Activated naive CD8-positive, alpha-beta T cell treated with anti-CD3 and anti-CD28 coated beads, Interleukin-2, amount 10 ng/mL, durations not matched to agents 7 days and 5 days (primary cell): ENCODE measurements at places on chromosomes 3 and 15.

DNA sequence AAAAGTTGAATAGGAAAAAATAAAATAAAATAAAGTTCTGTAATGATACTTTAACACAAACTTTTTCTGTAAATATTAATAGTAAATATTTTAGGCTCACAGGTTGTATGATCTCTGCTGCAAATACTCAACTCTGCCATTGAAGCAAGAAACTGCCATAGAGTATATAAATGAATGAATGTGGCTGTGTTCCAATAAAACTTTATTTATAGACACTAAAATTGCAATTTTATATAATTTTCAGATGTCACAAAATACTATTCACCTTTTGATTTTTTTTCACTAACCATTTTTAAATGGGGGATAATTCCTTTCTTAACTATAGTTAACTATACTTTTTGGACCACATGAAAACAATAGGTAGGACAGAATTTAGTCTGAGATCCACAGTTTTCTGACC lies 16.0 kb downstream of the EIF1B start:
- DNase-seq, result no peak

DNA sequence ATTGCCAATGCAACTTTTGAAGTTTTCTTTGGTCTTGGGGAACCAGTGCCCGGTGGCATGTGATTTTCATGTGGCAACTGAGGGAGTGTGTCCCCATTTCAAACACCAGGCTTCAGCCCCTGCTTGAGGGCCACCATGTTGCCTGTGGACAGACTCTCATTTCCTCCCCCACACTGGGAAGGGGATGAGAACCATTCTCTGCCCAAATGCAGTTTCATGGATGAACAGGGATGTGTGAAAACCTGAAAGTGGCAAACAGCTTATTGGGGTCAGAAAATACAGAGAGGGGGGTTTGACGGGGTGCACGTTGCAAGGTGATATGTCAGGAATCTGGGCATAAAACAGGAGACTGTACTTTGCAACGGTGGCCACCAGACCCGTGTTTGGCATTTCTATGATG lies 6.3 kb downstream of the FAM107A start:
- DNase-seq, result no peak

- DNase-seq, result no peak
Observed at GRCh38 chr15:74055804-74056203, 26.5 kb downstream of the GOLGA6A start.

DNA sequence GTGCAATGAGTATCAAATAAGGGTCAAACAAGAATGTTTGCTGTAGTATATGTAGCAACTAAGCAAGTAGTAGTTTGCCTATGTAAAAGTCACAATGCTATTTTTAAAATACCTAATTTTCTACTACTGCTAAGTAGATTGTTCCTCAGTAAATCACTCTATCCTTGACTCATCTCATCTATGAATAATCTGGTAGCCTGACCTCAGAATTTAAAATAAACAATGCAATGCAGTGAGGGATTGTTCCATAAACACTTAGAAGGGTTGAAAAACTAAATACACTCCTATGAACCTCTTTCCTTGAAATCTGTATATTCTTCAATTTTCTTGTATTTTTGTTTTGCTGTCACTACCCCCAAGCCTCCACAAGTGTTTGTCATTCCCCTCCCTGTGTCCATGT lies 253.3 kb downstream of the TBC1D5 start:
- DNase-seq, result no peak

DNA sequence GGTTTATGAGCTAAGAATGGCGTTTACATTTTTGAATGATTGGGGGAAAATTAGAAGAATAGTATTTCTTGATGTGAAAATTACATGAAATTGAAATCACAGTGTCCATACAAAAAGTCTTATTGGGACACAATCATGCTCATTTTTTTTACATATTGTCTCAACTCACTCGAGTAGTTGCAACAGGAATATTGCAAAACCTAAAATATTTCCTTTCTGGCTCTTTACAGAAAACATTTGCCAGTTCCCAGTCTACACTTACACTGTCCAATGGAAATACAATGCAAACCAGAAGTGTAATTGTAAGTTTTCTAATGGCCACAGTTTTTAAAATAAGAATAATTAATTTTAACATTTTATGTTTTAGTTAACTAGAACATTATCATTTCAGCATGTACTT lies 137.8 kb downstream of the SAMMSON start:
- no peak for DNase-seq

GRCh38 chr3:56459719-56460118 lies 8.5 kb downstream of the ERC2 start:
- DNase-seq, result no peak

DNA sequence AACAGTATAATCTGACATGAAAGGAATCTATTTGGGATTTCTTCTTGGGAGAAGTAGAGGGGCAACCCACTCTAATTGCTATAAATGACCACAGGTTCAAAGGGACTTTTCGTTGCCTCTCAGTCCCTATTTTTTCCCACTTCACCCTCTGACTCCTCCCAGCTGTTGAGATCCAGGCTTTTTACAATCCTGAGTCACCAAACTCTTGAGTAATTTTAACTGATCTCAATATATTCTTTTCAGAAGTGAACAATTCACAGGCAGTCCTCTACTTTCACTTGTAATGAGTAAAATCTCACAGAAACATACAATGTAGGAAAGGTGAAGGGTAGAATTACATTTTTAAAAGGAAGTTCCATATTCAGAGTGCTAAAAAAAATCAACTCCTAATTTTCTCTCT lies 44.6 kb downstream of the EIF4E3 start:
- no peak for DNase-seq

GRCh38 chr15:66138892-66139590 lies 114.5 kb downstream of the MEGF11 start:
- DNase-seq, result no peak

DNA sequence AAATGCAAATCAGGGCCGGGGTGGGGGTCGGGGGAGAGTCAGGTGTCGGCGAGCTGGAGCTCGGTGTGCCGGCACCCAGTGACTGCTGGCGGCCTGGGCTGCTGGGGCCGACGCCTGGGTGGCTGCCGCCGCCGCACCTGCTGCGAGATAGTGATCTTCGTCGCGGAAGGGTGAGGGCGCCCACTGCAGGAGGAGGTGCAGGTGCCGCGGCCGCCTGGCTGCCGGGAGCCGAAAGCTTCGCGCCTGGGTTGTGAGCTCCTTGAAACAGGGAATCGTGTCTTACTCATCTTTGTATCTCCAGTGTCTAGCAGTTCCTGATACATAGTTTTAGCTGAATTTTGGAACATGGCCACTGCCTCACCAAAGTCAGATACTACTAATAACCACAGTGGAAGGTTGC lies 64.0 kb upstream of the CPOX start:
- DNase-seq, result peak; percentile 56

DNA sequence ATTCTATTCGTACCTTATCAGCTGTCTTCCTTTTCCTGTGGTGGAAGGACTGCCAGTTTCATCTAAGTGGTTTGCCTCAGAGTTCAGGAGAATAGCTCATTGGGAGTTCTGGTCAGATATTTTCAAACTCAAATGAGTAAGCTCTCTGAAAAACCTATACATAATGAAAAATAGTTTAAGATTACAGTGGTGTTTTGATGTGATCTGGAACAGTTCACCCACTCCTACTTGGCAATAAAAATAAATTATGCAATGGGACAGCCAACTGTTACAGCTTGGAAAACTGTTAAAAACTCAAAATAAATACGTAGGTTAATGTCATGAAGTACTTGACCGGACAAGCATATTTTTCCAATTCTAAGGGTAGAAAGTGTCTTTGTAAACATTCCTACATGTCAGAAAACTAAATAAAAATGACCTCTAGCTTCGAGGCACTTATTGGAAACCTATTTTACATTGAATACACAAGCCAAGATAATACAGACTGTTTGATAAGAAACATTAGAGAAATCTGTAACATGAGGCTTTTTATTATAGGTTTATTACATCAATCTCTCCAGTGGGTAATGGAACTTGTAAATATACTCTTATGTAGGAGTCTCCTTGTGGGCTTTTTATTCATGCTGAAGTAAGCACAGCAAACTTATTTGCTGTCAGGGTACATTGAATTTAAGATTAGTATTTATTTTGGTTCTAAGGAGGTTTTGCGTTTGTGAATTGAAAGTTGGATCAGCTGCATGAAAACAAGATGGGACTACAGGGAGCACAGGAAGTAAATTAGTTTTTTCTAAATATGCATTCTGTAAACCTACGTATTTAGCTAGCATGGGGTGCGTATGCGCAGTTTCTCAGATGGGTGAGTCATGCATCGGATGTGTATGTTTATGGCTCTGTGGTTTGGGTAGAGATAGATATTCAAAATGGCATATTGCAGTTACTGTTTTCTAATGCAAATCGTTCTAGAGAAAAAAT lies 453.1 kb downstream of the IL5RA start:
- DNase-seq, result no peak

- no peak for DNase-seq
Observed at GRCh38 chr3:133692759-133693158, 31.0 kb upstream of the TOPBP1 start.

- no peak for DNase-seq
Observed at GRCh38 chr15:39358441-39359041, 222.3 kb upstream of the THBS1 start.

DNA sequence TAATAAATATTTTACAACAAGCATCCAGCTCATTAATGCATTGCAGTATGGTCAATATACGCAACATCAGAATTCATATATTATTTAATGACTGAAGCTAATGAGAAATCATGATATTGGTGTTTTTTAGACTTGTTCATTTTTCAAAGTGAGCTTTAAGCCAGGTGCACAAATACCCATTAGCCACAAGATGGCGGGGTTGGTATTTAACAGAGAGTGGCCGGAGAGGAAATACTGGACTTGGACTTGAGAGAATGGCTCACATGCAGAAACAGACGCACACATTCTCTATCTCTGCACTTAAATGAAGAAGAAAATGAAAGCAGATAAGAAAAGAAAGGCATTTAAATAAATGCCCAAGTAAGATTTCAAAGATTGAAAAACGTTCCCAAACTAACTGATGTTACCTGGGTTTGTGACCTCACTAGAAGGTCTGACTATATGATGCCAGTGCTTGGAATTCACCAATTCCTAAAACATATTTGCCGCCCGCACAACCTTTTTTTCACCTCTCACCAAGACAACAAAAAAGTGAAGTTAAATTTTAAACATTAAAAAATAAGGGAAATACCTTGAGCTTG lies 21.2 kb upstream of the CRBN start:
- DNase-seq, result no peak

DNA sequence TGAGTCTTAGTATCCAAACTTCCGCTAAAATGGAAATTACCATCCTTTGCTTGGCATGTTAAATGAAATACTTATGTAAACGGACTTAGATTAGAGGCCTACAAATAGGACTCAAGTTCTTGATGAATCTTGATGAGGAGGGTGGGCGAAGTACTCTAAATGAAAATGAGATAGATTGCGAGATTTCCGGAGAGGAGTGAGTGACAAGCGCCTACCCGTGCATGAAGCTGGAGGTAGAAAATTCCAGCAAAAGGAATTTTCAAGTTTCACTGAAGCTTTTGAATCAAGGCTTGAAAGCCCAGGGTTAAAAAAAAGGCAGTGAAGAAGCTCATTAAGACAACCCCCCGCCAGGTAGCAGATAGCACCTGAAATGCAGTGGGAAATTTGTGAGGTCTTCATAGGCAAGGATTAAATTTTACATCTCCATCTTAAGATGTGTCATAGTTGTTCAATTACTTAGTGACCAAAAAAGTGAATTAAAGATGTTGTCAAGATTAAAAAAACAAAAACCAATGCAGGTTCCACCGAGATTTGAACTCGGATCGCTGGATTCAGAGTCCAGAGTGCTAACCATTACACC lies 655 bp upstream of the RAB11A start:
- DNase-seq, result no peak

DNA sequence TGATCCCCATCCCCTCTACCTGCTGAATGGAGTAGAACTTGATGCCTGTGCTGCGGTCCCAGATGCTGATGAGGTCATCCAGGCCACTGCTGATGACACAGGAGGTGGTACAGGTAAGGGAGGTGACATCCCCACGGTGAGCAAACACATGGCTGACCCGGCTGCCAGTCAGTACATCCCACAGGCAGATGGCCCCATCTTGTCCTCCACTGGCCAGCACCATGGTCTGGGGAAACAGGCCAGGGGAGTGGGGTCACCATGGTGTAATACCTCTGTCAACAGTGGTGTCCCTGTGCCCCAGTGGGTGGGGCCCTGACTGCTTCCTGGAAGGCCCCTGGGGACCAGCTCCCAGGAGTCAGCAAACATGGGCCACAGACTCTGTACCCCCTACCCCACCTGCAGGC lies 33.3 kb downstream of the PTPN23 start:
- DNase-seq, result no peak

GRCh38 chr3:188299068-188299467 lies 145.1 kb downstream of the LPP start:
- DNase-seq, result no peak

DNA sequence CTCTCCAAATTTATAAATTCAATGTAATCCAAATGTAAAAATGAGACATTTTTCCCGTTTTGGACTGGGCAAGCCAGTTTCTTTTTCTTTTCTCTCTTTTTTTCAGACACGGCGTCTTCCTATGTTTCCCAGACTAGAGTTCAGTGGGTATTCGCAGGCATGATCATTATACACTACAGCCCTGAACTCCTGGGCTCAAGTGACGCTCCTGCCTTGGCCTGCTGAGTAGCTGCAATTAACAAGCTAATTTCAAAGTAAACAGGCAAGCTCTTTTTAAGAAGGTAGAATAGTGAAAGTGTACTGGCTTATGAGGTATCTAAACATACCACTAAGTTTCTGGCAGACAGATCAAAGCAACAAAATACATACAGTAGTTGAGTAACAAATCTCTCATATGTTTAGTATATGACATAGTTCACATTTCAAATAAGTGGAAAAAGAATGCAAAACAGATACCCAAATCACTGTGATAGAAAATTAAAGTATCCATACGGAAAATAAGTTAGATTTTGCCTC lies 13.5 kb downstream of the HIGD1A start:
- DNase-seq, result no peak

- no peak for DNase-seq
Observed at GRCh38 chr3:28590860-28591259, 242.2 kb upstream of the AZI2 start.

- no peak for DNase-seq
Observed at GRCh38 chr3:100075851-100076730, 38.2 kb downstream of the FILIP1L start.

DNA sequence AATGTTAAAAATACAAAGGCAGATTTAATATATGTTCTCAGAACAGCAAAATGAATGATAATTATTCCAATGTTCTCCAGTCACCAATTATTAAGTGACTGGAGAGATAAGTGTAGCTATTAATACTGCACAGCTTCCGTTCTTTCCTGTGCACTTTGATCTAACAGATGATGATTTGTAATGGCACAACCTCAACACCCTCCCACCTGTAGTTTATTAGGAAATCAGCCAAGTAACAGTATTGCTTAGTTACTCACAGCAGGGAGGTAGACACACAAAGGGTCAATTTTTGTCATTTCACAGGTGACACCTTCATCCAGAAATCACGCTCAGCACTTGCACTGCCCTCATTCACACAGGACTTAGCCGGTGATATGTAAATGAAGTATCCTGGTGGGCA lies 688.1 kb downstream of the EPHA3 start:
- no peak for DNase-seq

- no peak for DNase-seq
Observed at GRCh38 chr3:69182588-69183316, 60.4 kb upstream of the LMOD3 start.
